ENCODE measurements at places on chromosomes 11 and 22.

DNA sequence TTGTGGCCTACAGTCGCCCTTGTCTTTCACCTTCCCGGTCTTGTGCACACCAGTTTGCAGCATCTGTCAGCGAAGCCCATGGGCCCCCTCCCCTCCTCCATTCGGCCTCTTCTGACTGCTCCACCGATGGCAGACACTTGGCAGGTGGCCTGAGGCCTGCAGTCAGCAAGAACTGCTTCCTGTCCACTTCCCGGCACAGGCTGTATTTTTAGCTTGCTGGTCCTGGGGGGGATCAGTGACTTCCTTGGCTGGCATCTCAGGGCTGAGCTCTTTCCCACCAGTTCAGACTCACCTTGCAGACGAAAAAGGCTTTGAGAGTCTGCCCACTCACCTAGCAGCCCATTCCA lies 106.4 kb downstream of the SYN3 start:
- DNase-seq = peak; percentile 58

GRCh38 chr11:119991669-119992068 lies 146.2 kb downstream of the TRIM29 start:
- no peak for DNase-seq

GRCh38 chr11:128946648-128947047 lies 4.0 kb upstream of the TP53AIP1 start:
- DNase-seq = no peak

- DNase-seq = no peak
These were observed 9.3 kb downstream of the WBP2NL start for GRCh38 chr22:42007922-42008321.

DNA sequence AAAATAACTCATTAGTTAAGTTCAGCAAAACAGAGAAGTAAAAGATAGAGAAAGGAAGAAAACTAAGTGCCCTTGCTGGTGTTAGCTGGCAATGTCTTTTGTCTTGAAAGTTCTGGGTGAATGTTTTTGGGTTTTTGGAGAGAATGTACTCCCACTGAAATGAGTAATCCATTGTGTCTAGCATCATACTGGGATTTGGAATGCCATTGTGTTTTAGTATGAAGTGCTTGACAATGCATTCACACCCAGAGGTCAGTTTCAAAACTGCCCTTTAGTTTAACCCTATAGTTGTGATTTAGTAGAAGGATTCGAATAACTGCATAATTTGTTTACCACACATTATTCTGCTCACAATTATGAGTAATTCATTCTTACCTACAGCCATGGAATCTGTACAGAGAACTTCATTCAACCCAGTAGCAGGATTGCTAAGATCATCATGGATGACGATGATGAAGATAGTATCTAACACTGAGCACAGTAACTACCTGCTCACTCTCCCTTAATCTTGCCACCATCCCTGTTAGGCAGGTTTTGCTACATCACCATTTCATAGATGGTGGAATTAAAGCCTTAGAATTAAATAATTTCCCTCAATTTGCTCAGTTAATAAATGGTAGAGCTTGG lies 33.9 kb downstream of the MAML2 start:
- no peak for DNase-seq

- no peak for DNase-seq
These were observed 29.1 kb upstream of the TMPRSS4 start for GRCh38 chr11:118047749-118048148.

DNA sequence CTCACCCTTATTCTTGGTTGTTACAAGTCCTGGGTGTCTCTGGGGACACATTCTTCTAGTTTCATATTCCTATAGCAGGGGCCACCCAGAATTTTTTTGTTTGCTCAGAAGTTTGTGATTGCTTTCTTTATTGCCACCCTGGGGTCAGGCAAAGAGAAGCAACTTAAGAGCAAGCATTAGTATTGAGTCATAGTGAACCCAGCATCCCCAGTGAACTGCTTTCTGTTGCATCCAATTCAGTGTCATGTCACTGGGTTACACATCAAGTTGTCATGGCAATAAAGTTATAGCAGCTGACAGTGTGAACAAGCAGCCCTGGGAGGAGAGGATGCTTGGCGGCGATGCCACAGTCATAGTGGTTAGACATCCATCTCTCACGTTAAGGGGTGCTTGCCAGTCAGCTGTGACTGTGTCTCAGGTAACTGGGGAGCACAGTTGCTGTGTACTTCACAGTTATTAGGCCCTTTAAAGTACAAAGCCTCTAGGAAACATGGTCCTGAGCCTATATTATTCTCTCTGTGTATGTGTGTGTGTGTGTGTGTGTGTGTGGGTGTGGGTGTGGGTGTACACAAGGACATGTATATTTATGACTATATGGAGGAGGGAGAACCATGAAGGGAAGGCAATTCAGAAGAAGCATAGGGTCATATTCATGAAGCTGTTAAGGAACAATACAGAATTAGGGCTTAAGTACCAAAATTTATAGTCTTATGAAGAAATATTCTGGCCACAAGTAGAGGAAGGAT lies 52.5 kb downstream of the TRIM44 start:
- DNase-seq = no peak

DNA sequence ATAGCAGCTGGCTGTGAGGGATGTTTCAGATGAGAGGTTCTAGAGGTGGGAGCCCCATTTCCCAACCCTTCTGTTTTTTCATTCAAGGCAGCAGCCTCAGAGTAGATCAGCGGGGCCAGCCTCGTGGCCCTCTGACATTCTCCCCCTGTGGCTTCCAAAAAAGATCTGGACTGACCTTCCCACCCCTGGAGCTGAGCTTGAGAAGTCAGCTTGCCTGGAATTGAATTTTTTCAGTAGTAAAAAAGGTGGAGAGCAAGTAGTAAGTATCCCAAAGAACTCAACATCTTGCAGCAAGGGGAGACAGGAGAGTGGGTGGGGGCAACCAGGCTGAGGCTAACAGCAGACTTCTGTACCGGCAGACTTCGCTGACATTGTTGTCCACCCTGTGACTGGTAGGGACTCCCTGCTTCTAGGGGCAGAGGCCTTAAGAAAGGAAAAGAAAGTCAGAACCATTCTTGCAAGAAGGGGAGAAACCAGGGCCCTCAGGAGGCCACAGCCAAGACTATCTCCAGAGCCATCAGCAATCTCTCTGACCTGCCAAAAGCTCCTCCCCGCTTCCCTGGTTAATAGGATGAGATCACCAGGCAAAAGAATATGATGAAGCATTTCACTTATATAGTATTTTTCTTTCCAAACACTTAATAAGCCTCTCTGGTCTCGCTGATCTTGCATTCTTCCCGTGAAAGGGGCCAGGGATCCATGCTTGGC lies 2.0 kb upstream of the GRIK4 start:
- DNase-seq = no peak

GRCh38 chr11:112922606-112923005 lies 38.6 kb upstream of the NCAM1 start:
- no peak for DNase-seq

GRCh38 chr11:106983991-106984390 lies 34.3 kb downstream of the GUCY1A2 start:
- no peak for DNase-seq

DNA sequence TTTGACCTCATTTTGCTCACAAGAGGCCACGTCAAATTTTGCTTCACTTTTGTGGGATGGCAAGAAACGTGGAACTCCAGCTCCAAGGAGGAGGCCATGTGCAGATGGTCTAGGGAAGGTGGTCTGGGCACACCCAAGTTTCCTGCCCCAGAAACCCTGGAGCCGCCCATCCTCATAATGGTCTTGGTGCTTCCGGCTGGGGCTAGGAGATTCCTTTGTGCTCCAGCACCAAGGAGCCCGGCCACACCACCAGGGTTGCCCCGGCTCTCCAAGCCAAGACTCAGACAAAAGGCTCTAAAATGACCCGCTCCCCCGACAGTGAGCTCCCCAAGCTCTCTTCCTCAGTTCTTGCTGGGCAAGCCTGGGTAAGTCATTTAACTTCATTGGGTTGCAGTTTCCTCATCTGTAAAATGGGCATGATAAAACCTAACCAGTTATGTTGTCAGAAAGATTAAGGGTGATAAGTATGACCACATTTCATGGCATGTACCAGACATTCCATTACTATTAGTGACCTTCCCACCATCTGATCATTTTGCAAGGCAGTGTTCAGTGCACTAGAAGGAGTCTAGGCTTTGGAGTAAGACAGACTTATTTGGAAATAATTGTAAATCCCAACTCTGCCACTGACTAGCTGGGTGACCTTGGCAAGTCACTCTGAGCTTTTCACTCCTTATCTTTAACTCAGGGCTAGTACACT lies 23.3 kb downstream of the DKK3 start:
- DNase-seq = no peak

DNA sequence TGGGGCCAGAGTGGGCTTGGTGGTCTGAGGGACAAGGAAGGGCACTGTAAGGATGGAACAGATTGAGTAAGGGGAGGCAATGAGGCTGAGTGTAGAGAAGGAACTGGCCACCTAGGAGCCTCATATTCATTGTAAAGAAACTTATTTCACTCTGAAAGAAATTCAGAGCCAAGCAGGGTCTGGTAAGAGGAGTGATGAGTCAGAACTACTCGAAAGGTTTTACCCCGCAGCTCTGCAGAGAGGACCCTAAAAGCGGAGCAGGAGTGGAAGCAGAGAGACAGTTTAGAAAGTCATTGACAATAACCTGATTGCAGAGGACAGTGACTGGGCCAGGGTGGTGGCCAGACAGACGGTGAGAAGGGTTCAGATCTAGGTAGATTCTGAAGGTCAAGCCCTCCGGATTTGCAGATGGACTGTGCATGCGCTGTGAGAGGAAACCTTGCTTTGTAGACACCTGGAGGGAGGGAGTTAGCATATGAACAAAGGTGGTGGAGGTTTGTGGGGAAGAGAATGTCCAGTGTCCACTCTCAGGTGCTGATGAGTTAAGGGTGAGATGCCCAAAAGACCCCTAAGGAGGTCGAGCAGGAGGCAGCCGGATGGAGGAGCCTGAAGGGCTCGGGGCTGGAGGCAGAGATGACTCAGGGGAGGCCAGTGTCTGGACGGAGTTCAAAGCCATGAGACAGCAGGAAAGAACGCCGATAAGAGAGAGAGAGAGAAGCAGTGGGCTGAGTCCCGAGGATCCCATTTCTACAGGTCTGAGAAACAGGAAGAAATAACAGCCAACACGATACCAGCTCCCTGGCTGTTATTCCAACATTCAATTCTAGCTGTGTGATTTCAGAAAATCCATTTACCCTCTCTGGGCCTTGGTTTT lies 546.0 kb downstream of the BRD1 start:
- no peak for DNase-seq

DNA sequence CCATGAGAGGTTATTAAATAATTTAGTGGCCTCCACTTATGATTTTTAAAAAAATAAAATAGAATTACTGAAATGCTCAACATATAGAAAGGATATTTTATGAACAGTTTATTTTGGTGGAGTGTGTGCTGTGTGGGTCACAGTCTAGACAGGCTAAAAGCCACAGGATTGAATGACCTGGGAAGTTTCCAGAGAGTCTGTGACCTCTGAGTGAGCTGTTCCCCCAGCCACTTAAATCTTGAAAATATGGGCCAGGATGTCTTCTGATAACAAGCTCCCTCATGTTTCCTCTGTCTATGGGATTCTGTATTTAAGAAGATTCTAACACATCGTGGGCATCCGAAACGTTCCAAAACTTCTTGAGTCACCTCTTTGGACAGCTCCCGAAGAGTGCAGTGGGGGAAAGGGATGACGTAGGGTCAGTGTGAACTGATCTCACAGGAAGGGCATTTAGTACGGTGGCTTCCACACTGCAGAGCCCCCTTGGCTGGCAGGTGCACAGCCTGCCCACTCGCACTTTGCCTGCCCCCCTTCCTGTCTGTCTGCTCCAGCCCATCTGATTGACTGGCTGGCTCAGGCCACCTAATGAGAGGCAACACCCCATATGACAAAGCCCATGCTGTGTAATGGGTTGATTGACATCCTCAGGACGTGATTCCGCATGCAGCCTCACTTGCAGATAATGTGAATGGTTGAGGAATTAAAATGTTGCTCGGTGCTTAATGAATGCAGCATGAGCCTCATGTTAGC lies 97.4 kb downstream of the NTM start:
- no peak for DNase-seq

- DNase-seq = no peak
These were observed 788.3 kb downstream of the TBC1D22A start for GRCh38 chr22:47550524-47551430.

GRCh38 chr22:49363526-49364230 lies 464.0 kb downstream of the BRD1 start:
- DNase-seq = no peak
